ENCODE measurements at places on chromosomes 4 and X.

DNA sequence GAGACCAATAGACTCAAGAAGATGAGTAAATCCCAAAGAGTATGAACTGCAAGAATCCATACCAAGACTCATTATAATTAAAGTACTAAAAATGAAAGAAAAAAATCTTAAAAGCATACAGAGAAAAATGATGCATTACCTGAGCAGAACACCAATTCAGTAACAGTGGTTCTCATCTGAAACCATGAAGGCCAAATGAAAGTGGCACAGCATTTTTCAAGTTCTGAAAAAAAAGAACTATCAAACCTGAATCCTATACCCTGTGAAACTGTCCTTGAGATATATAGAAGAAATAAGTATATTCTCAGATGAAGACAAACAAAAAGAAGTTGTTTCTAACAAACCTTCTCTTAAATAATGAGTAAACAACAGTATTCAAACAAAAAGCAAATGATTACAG lies 39.6 kb upstream of the TMPRSS11A start:
- DNase-seq: no peak

- DNase-seq: no peak
Observed at GRCh38 chr4:38181286-38181685, 221.1 kb downstream of the PTTG2 start.

GRCh38 chr4:46975812-46976553 lies 17.4 kb downstream of the GABRA4 start:
- no peak for DNase-seq

DNA sequence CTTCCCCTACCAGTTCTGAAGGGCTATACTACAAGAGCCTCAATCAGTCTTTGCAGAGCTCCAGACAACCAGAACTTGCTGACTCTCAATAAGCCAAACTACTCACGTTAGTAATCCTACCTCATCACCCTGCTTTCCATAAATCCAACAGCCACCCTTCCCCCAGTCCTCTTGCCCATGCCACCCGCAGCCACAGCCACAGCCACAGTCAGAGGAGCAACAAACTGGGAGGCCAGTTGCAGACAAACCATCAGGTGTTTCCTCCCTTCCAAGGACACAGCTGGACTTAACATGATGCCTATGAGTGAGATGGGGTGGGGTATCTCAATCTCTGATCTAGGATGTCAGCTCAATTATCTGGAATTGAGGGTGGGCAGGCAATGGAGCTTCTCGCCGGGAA lies 1.0 kb downstream of the GABRA3 start:
- no peak for DNase-seq

GRCh38 chr4:16642897-16643296 lies 255.5 kb downstream of the LDB2 start:
- DNase-seq: no peak

DNA sequence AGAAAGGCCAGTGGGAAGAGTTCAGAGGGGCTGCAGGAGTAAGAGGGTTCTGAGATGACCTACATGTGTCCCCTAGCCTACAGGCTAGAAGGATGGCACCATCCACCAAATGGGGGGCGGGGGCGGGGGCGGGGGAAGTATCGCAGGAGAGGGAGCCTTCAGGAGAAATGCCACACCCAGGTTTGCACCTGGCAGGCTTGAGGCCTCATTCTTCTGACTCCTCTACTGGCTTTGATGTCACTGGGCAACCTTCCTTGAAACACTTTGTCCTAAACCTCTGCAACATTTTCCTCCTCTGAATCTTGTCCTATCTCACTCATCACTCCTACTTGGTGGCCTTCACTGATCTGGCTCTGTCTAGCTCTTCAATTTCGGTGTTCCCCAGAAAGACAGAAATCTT lies 24.0 kb downstream of the CD99L2 start:
- no peak for DNase-seq

- no peak for DNase-seq
Observed at GRCh38 chrX:152945021-152945979, 47.4 kb downstream of the ZNF185 start.

GRCh38 chrX:42466332-42467046 lies 311.5 kb downstream of the PPP1R2C start:
- DNase-seq: no peak

GRCh38 chrX:46819136-46819535 lies 17.7 kb upstream of the RP2 start:
- DNase-seq: no peak

- no peak for DNase-seq
Observed at GRCh38 chr4:115660465-115660864, 547.0 kb upstream of the NDST4 start.

DNA sequence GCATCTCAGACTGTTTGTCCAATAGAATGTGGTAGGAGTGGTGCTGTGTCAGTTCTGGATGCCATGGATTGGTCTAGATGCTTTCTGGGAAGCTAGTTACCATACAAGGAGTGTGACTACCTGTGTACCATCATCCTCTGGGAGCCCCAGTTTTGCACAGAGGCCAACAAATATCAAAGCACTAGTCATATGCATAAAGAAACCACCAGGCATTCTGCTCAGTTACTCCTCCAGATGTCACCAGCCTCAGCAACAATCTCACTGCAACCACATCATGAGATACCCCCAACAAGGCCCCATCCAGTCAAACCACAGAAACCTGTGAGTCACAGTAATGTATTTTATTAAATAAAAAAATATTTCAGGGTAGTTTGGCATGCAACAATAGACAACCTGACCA lies 435.8 kb upstream of the CPEB2 start:
- DNase-seq: peak; percentile 5

DNA sequence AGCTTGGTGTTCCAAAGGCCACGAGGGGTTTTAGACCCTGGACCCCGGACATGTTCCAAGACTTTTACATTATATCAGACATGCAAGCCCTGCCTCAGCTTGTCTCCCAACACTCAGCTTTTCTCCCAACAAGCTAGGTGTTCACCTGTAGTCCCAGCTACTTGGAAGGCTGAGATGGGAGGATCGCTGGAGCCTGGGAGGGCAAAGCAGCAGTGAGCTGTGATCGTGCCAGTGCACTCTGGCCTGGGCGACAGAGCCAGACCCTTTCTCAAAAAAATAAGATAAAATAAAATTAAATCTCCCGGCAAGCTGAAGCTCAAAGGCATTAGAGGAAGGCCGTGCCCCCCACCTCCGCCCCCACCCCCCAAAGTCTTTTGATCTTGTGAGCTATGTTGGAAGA lies 13.7 kb downstream of the CTAG1A start:
- no peak for DNase-seq

DNA sequence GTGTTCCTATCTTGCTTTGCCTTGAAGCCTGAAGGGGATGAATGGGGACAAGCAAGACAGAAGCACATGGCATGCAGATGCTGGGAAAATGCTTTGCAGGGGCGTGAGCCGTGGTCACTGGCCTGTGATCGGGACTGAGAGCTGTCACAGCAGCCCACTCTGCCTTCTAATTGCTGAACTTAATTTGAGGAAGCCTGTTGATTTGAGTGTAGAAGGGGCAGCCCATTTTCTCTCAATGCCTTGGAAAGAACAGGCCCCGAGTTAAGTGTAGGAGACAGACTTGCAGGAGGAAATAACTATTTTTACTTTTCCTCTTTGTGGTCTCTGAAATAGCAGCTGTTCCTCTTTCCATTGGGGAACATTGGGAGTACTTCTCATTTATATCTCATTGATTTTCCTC lies 26.1 kb upstream of the TBC1D1 start:
- no peak for DNase-seq

- DNase-seq: no peak
Observed at GRCh38 chr4:136002316-136002715, 1530.0 kb downstream of the PCDH18 start.

GRCh38 chr4:39502019-39502663 lies 25.1 kb downstream of the UGDH start:
- no peak for DNase-seq

- no peak for DNase-seq
Observed at GRCh38 chr4:55475394-55476243, 71.1 kb downstream of the CLOCK start.

Data from Jurkat, Clone E6-1 (cell line).